ENCODE measurements at places on chromosomes 7 and 10. TPM values are rescaled to one million over a fixed set of nuclear protein-coding genes. Genes with fewer than 3 reads are reported as not detected.

The CALML3 gene
- total RNA-seq, result not detected

The AKR1C3 gene
- total RNA-seq, result 148 TPM

The NPC1L1 gene
- under 0.01 TPM for total RNA-seq

The KLLN gene
- 0.39 TPM for total RNA-seq

The TEX36 gene
- not detected for total RNA-seq

The GNAT3 gene
- not detected for total RNA-seq
